ENCODE measurements at places on chromosomes 5 and 9. TPM values are rescaled to one million over a fixed set of nuclear protein-coding genes. Genes with fewer than 3 reads are reported as not detected.

GRCh38 chr5:11904265-11904906 lies at the start of gene CTNND2:
CTNND2 (minus strand) TSS chr5:11904446; CDS start chr5:11903853, 593 bp downstream.
- H3K27me3 ChIP-seq = peaks cover 60% of the 10 kb centered on the region
- DNase-seq = no peak
- H3K4me3 ChIP-seq = peak within 1 kb of the TSS; percentile 17

DNA sequence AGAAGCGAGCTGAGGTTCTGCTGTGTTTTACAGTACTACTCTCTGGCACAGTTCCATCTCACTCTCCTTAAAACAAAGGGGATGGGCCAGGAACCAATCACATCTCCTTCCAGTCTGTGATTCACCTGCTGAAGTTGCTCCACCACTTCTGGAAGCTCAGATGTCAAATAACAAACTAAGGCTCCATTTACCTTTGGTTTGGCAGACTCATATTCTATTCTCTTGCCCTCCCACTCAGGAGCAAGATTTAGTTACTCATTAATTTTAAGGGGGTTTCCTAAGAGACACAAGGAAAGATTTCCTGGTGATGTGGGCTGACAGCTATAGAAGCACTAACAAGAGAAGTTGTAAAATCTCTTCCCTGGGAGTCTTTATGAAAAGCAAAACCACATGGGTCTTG lies 37.8 kb upstream of the KIF2A start:
- no peak overlapping the region for H3K4me3 ChIP-seq
- peak; percentile 53 for DNase-seq
- H3K27me3 ChIP-seq = no peaks in the 10 kb centered on the region
- no peaks in the 10 kb centered on the region for H3K4me1 ChIP-seq
- H3K36me3 ChIP-seq = no peaks in the 10 kb centered on the region

DNA sequence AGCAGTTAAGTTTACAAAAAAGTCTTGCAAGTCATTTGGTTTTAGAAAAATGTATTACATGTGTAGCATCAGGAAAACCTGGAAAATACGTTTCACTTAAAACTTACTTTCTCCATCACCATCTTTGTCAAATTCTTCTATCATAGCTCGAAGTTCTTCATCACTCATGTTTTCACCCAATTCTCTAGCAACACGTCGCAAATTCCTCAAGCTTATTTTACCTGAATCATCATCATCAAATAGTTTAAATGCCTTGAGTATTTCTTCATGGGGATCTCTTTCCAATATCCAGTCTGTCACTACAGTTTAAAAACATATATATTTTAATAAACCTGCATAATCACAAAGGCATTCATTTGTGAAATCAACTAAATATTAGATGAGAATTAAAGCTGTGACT lies 10.3 kb downstream of the CETN3 start:
- H3K27me3 ChIP-seq = no peaks in the 10 kb centered on the region
- peaks cover 17% of the 10 kb centered on the region for H3K36me3 ChIP-seq
- no peak for DNase-seq
- no peak overlapping the region for H3K4me3 ChIP-seq

- DNase-seq = no peak
- H3K4me1 ChIP-seq = no peaks in the 10 kb centered on the region
- no peak overlapping the region for H3K4me3 ChIP-seq
These were observed 38.9 kb upstream of the NR3C1 start for GRCh38 chr5:143442385-143442784.

- H3K4me3 ChIP-seq = no peak overlapping the region
- no peaks in the 10 kb centered on the region for H3K27me3 ChIP-seq
- DNase-seq = no peak
- no peak overlapping the region for H3K27ac ChIP-seq
These were observed 123.1 kb upstream of the ANKRD55 start for GRCh38 chr5:56356121-56356835.

DNA sequence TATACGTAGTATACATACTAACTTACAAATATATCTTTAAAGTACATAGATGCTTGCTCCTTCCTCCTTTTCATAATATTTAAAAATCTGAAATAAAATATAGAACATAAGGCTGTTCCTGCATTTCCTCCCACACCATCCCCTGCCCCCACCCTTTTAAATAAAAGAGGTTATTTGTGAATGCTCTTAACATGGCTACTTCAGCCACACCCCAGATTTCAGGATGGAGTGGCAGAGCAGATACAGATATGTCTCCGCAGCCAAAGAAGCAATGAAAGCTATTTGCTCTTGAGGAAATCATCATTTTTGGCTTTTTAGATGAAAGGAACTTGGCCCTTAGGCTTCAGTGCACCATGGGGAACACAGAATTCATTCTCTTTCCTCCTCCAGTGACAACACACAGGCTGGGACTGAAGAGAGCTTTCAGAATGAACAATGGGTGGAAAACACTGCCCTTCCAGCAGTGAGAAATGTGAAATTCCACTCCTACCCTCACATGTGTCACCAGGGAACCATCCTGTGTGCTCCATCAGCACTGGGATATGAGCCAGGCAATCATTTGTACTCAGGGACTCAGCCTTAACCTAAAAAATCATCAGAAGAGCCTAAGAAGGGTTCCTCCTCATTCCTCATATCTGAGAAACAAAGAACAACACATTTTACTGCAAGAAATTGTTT lies 134.3 kb downstream of the PPP2R2B start:
- no peaks in the 10 kb centered on the region for H3K27me3 ChIP-seq
- H3K4me3 ChIP-seq = no peak overlapping the region
- no peak for DNase-seq

DNA sequence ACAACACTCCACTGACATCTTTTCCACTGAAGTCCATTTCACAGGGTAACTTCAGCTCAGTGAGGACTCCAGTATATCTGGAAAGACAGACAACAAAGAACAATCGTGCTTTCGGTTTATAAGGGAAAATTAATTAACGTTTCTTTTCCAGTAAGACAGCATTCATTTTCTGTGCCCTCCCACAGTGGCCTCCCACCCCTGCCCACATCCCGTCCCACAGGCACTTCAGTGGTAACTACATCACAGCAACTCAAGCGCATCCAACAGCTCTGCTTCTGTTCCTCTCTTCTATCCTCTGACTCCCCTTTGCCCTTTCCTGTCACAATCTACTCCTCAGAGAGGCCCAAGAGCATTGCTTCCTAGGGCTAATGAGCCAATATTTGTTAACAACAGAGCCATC lies 40.3 kb downstream of the GLDC start:
- no peak overlapping the region for H3K4me3 ChIP-seq
- H3K36me3 ChIP-seq = no peaks in the 10 kb centered on the region
- H3K27me3 ChIP-seq = no peaks in the 10 kb centered on the region
- H3K27ac ChIP-seq = no peak overlapping the region
- no peak for DNase-seq
- H3K4me1 ChIP-seq = no peaks in the 10 kb centered on the region

GRCh38 chr5:74055486-74056106 lies 429.6 kb downstream of the ARHGEF28 start:
- no peak overlapping the region for H3K4me3 ChIP-seq
- DNase-seq = no peak
- H3K27me3 ChIP-seq = no peaks in the 10 kb centered on the region

DNA sequence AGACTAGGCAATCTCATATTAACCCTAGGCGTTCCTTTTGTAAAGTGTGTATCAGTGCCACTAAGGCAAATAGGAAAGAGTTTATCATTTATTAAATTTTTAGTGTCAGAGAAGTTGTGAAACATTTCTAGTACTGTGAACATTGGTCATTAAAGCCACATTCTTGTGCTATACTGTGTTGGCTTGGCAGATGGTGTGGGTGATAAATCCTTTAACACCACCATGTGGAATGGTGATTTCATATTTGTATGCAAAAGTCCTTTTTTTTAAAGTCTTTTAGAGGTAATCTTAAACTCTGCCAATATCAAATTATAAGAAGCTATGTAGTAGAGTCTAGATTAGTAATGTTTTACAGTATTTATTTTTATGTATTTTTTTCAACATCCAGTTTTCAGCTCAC lies 18.1 kb downstream of the SLC12A2 start:
- H3K27me3 ChIP-seq = no peaks in the 10 kb centered on the region
- H3K27ac ChIP-seq = no peak overlapping the region
- DNase-seq = no peak
- H3K4me3 ChIP-seq = no peak overlapping the region
- H3K36me3 ChIP-seq = no peaks in the 10 kb centered on the region

GRCh38 chr9:93598647-93599241 lies 22.4 kb downstream of the PHF2 start:
- no peak for DNase-seq
- H3K27me3 ChIP-seq = no peaks in the 10 kb centered on the region
- H3K27ac ChIP-seq = no peak overlapping the region
- peaks cover 42% of the 10 kb centered on the region for H3K4me1 ChIP-seq
- no peaks in the 10 kb centered on the region for H3K36me3 ChIP-seq

- no peak overlapping the region for H3K27ac ChIP-seq
- H3K36me3 ChIP-seq = no peaks in the 10 kb centered on the region
- no peaks in the 10 kb centered on the region for H3K4me1 ChIP-seq
- DNase-seq = no peak
These were observed 54.2 kb upstream of the ANGPTL2 start for GRCh38 chr9:127176631-127177030.

DNA sequence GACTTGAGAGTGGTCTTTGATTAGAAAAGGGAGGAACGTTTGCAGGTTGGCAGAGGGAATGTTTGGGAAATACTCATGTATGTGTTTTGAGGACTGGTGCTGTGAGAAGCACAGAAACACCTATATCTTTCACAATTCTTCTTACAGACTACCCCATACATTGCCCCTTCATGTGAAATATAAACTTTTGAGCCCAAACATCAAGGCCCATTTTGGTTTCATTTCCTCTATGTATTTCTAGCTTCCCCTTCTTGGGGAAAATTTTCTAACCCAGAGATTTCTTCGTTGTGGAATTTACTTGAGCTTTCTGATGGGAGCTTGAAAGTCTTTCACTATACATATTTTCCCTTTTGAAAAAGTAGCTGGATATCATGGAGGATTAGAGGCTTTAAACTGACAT lies 67.6 kb downstream of the FYB1 start:
- peaks cover 33% of the 10 kb centered on the region for H3K4me1 ChIP-seq
- DNase-seq = no peak
- H3K27me3 ChIP-seq = no peaks in the 10 kb centered on the region
- no peak overlapping the region for H3K4me3 ChIP-seq

DNA sequence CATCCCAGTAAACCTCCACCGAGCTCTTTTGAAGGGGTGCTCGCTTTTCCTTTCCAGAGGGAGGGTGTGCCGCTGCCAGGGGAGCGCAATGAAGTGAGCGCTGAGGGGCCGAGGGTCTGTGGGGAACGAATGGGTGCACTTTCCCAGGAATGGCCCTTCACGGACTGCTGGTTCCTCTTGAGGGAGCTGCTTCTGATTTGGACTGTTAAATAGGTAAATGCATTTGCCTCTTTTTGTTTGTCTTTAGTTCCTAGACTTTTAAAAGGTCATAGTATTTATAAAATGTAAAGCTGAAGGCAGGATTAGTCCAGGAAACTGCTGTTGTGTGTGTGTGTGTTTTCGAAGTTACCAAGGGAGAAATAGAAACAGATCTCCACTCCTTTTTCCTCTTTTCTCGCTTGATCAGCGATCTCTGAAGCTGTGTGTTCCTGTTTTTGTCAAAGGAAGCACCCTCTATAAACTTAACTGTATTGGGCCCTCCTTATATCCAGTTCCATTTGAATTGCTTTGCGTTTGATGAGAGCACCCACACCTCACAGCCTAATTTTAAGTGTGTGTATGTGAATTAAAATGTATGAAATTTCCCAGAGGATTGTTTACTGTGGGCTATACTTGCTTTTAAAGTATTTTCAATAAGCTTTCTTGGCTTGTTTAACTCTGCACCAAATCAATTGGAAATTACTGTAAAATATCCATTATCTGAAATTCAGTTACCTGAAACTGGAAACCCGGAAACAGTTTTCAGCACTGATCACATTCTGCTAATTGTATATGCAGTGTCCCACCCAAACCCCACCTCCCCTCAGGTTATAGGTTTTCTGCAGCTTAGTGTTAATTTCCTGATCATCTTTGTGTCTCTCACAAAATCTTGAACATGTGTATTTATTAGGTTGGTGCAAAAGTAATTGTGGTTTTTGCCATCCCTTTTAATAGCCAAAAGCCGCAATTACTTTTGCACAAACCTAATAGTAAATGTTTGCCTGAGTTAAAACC lies 966 bp downstream of the SNX2 start:
- H3K36me3 ChIP-seq = no peaks in the 10 kb centered on the region
- H3K27ac ChIP-seq = peak overlapping the region; percentile 89
- no peaks in the 10 kb centered on the region for H3K27me3 ChIP-seq
- peaks cover 53% of the 10 kb centered on the region for H3K4me1 ChIP-seq

GRCh38 chr5:145739843-145740242 lies 95.3 kb downstream of the PRELID2 start:
- H3K4me1 ChIP-seq = no peaks in the 10 kb centered on the region
- no peak overlapping the region for H3K27ac ChIP-seq
- H3K4me3 ChIP-seq = no peak overlapping the region

GRCh38 chr9:29233193-29233592 lies 1659.9 kb upstream of the C9orf72 start:
- DNase-seq = no peak
- H3K4me1 ChIP-seq = no peaks in the 10 kb centered on the region
- H3K27me3 ChIP-seq = no peaks in the 10 kb centered on the region
- H3K27ac ChIP-seq = no peak overlapping the region
- H3K36me3 ChIP-seq = no peaks in the 10 kb centered on the region

GRCh38 chr9:93507768-93508167 lies 54.4 kb upstream of the FAM120AOS start:
- no peaks in the 10 kb centered on the region for H3K27me3 ChIP-seq
- H3K36me3 ChIP-seq = peaks cover 1% of the 10 kb centered on the region
- DNase-seq = no peak
- H3K27ac ChIP-seq = no peak overlapping the region
- peaks cover 84% of the 10 kb centered on the region for H3K4me1 ChIP-seq

DNA sequence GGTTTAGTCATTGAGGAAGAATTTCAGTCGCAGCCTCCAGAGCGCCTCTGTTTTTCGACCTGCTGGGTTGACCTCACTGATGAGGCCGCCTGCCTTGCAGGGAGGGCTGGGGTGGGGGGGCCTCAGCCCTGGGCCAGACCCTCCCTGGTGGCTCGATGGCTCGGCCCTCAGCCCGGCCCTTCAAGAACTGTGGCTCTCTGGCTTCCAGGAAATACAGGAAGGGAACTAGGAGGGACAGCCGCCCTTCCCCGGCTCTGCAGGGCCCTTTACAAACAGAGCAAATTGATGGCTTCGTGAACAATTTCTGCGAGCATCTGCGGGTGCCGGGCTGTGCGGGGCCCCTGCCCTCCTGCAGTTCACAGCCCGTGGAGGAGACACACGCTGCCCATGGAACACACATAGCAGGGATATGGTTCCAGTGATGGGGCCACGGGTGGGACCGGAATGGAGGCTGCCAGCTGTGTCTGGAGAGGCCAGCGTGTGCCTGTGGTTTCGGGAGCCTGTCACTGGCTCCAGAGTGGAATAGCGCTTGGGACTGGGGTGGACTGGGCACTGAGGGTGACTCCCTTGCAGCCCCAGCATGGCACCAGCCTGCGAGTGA lies 39.6 kb downstream of the COL5A1 start:
- H3K27ac ChIP-seq = no peak overlapping the region
- no peaks in the 10 kb centered on the region for H3K27me3 ChIP-seq
- DNase-seq = no peak
- no peaks in the 10 kb centered on the region for H3K4me1 ChIP-seq
- no peaks in the 10 kb centered on the region for H3K36me3 ChIP-seq
- no peak overlapping the region for H3K4me3 ChIP-seq

GRCh38 chr5:120923026-120923425 lies 458.9 kb downstream of the PRR16 start:
- no peak overlapping the region for H3K27ac ChIP-seq
- no peak for DNase-seq
- no peak overlapping the region for H3K4me3 ChIP-seq
- no peaks in the 10 kb centered on the region for H3K36me3 ChIP-seq

IFNK gene
- not detected for polyA plus RNA-seq

STPG3 gene
- 1.1 TPM for polyA plus RNA-seq

EIF4E1B gene
- polyA plus RNA-seq = not detected

C5orf52 gene
- not detected for polyA plus RNA-seq

TEX48 gene
- not detected for polyA plus RNA-seq

FAM163B gene
- 2.6 TPM for polyA plus RNA-seq

PCDHAC1 gene
- 0.28 TPM for polyA plus RNA-seq

C9orf153 gene
- 0.61 TPM for polyA plus RNA-seq

PCSK1 gene
- polyA plus RNA-seq = 0.26 TPM

ENTR1 gene
- 40.6 TPM for polyA plus RNA-seq

TMEM252 gene
- 2.2 TPM for polyA plus RNA-seq
